CD4-positive, alpha-beta T cell (primary cell): ENCODE measurements at places on chromosomes 11 and 22.

DNA sequence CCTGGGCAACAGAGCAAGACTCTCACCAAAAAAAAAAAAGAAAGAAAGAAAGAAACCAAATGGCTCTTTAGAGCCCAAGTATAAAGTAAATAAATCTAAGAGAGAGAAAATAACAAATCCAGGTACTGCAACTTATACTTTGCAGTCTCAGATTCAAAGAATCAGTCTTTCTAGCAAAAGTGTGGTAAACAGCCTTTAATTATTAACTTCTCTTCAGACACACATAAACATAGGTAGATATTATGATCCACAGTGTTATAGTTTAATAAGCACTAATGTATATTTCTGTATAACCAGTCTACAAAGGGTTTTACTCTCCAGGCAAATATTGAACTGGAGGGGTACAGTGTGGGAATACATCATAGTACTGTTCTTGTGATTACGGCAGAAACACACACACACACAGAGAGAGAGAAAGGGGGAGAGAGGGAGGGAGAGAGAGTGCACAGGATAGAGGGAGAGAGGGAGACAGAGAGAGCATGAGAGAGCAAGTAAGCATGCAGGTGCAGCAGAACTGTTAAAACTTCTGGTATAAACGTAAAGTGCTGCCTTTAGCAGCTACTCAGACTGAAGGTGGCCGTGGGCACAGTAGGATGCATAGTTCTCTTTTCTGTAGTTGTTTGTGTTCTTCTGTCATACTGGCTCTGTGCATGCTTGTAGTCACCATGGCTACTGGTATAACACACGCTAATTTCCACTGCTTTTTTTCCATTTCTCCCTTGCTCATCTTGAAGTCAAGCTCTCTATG, 32.3 kb downstream of the MTMR2 start:
- no peak for DNase-seq
- no peak overlapping the region for H3K27ac ChIP-seq
- no peak overlapping the region for H3K4me3 ChIP-seq
- H3K4me1 ChIP-seq, result no peaks in the 10 kb centered on the region
- H3K27me3 ChIP-seq, result no peaks in the 10 kb centered on the region
- H3K36me3 ChIP-seq, result no peaks in the 10 kb centered on the region

DNA sequence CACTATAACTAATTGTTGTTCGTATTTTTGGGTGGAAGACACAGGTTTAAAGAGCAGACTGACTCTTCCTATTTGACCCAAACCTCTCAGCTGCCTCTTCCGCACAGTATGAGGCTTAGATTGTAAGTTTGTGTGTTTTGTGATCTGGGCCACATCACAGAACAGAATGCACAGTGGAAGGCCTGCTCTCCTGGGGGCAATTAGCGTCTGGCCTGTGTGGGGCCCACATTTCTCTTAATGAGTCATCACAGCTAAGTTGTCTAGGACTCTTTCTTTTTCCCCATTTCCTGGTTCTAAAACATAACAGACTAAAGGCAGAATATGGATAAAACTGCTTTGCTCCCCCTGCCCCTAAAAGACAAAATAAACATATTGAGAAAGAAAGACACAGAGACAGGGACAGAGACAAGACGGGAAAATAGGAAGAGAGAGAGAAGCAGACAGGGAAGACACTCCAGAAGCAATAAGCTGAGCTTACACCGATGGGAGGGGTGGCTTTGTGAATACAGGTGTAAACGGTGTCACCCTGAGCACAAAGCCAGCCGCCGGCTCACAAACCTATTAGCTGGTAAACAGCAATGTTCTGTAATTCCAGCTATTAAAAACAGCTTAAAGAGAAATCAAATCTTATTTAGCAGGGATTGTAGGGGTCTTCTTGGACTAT, 127.4 kb upstream of the OPCML start:
- H3K27ac ChIP-seq, result no peak overlapping the region
- no peak for DNase-seq
- no peaks in the 10 kb centered on the region for H3K4me1 ChIP-seq
- no peaks in the 10 kb centered on the region for H3K27me3 ChIP-seq
- no peak overlapping the region for H3K4me3 ChIP-seq
- no peaks in the 10 kb centered on the region for H3K36me3 ChIP-seq

GRCh38 chr11:61709572-61709971, 29.4 kb downstream of the DAGLA start:
- H3K27me3 ChIP-seq, result no peaks in the 10 kb centered on the region
- H3K36me3 ChIP-seq, result no peaks in the 10 kb centered on the region
- no peaks in the 10 kb centered on the region for H3K4me1 ChIP-seq
- DNase-seq, result no peak

- H3K4me1 ChIP-seq, result no peaks in the 10 kb centered on the region
- H3K4me3 ChIP-seq, result no peak overlapping the region
- no peak overlapping the region for H3K27ac ChIP-seq
- no peaks in the 10 kb centered on the region for H3K27me3 ChIP-seq
Observed at GRCh38 chr11:85634747-85635146, 6.4 kb downstream of the TMEM126B start.

GRCh38 chr11:86914865-86915519, 40.2 kb downstream of the FZD4 start:
- no peak for DNase-seq
- no peak overlapping the region for H3K4me3 ChIP-seq
- peaks cover 3% of the 10 kb centered on the region for H3K4me1 ChIP-seq
- no peaks in the 10 kb centered on the region for H3K36me3 ChIP-seq
- H3K27me3 ChIP-seq, result no peaks in the 10 kb centered on the region

DNA sequence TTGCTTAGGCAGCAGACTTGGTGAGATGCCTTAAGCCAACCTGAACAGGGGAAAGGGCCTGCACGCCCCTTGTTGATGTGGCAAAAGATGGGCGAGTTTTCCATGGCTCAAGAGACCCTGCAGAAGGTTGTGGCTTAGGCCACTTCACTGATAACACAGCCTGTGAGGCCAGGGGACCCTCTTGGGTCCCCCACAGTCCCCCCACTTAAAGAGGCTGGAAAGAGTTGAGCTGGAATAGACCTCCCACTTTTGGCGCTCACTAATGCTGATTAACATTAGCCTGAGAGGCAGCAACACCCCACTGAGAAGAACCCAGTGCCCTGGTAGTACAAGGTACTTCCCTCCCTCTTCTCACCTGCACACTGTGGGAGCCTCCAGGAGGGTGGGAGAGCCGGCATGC, 107.5 kb downstream of the TRIM29 start:
- H3K4me3 ChIP-seq, result no peak overlapping the region
- no peaks in the 10 kb centered on the region for H3K27me3 ChIP-seq
- no peaks in the 10 kb centered on the region for H3K4me1 ChIP-seq

- no peaks in the 10 kb centered on the region for H3K36me3 ChIP-seq
- DNase-seq, result no peak
- no peak overlapping the region for H3K4me3 ChIP-seq
- peaks cover 18% of the 10 kb centered on the region for H3K4me1 ChIP-seq
- peaks cover 17% of the 10 kb centered on the region for H3K27me3 ChIP-seq
Observed at GRCh38 chr22:30444632-30445437, 19.3 kb downstream of the MTFP1 start.

- peaks cover 9% of the 10 kb centered on the region for H3K27me3 ChIP-seq
- H3K36me3 ChIP-seq, result no peaks in the 10 kb centered on the region
- no peak overlapping the region for H3K4me3 ChIP-seq
- no peak overlapping the region for H3K27ac ChIP-seq
- DNase-seq, result peak; percentile 69
Observed at GRCh38 chr22:43883012-43883661, 8.7 kb downstream of the PNPLA5 start.

DNA sequence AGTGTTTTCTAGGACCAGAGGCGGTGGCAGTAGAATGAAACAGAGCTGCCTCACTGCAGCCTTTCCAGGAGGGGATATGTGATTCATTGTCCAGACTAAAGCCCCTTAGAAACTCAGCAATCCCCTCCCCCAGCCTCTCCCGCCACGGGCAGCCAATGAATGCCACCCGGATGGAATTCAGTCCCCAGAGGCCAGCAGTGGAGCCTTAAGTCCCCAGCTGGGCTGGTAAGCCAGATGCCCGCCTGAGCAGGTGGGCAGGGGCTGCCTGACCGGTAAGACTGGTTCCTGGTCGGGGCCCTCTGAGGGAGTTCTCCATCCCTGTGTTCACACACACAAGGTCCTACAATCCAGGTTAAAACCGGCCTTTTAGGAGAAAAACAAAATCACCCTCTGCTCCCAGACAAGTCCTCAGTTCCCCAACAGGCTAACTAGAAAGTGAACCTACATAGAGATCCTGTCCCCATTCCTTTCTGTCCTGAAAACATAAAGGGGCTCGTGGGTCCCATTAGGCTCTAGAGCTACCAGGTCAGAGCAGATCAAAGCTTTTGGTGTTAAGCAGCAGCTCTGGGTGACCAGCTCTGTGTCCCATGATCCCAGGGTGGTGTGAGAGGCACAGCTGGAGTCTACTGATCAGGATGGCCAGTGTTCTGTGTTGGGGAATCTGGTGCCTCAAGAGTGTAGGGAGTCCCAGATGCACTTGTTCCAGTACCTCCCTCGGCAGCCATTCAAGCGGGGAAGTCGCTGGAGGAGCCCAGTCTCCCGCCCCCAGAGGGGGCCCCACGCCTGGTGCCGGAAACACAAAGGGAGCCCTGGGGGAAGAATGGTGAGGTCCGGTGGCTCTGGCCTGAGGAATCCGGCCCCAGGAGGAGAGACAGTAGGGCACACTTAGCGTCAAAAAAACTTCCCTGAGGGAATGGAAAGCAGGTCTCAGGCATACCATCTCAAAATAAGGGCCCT, 2.6 kb downstream of the PATZ1 start:
- peak; percentile 13 for DNase-seq
- H3K4me1 ChIP-seq, result peaks cover 80% of the 10 kb centered on the region
- peak overlapping the region; percentile 37 for H3K27ac ChIP-seq
- peaks cover 56% of the 10 kb centered on the region for H3K36me3 ChIP-seq

DNA sequence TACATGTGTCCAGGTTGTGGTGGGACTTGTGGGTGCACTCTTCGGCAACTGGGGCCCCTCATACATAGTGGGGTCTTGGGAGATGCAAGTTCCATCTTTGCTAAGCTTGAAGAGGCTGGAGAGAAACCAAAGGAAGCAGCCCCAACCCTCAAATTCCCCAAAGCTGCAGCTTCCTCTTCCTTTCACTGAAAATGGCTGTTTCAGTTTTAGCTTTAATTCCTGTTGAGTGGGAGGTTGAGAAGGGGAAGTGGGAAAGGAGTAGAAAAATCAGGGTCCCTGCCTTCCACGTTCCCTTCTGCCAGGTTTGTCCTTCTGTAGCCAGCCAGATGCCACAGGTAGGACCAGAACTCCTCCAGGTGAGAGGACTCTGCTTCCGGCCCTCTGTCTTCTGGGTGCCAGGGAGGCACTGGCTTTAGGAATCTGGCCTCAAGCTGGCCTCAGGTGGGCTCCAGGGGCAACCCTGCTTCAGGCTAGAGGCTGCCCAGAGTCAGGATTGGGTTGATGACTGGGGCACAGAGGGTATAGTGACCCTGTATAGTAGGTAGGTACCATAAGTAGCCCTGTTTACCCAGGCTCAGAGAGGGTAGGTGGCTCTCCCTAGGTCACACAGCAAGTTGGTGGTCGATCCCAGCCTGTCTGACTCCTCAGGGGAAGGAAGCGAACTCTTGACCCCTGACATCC, 16.2 kb downstream of the P2RY6 start:
- no peak for DNase-seq
- peaks cover 17% of the 10 kb centered on the region for H3K4me1 ChIP-seq
- no peaks in the 10 kb centered on the region for H3K27me3 ChIP-seq

GRCh38 chr22:48554893-48555572, 1272.6 kb downstream of the BRD1 start:
- no peaks in the 10 kb centered on the region for H3K4me1 ChIP-seq
- H3K27ac ChIP-seq, result no peak overlapping the region
- H3K36me3 ChIP-seq, result no peaks in the 10 kb centered on the region
- H3K4me3 ChIP-seq, result no peak overlapping the region
- H3K27me3 ChIP-seq, result no peaks in the 10 kb centered on the region

DNA sequence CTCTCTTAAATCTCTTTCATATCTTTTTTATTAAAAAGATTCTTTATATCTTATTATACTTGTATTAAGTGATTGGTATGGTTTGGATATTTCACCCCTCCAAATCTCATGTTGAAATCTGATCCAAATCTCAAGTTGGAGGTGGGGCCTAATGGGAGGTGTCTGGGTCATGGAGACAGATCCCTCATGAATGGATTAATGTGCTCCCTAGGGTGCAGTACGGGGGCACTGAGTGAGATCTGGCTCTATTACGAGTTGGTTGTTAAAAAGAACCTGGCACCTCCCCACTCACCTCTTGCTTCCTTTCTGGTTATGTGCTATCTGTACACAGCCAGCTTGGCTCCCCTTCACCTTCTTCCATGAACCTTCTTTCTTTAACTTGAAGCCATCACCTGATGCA, 149.6 kb downstream of the CWF19L2 start:
- H3K27me3 ChIP-seq, result no peaks in the 10 kb centered on the region
- no peaks in the 10 kb centered on the region for H3K4me1 ChIP-seq
- H3K36me3 ChIP-seq, result peaks cover 40% of the 10 kb centered on the region
- H3K4me3 ChIP-seq, result no peak overlapping the region
- H3K27ac ChIP-seq, result no peak overlapping the region

- no peak overlapping the region for H3K4me3 ChIP-seq
- H3K27me3 ChIP-seq, result no peaks in the 10 kb centered on the region
- H3K36me3 ChIP-seq, result no peaks in the 10 kb centered on the region
- H3K4me1 ChIP-seq, result peaks cover 26% of the 10 kb centered on the region
Observed at GRCh38 chr22:37569009-37569920, 9.0 kb downstream of the CDC42EP1 start.

DNA sequence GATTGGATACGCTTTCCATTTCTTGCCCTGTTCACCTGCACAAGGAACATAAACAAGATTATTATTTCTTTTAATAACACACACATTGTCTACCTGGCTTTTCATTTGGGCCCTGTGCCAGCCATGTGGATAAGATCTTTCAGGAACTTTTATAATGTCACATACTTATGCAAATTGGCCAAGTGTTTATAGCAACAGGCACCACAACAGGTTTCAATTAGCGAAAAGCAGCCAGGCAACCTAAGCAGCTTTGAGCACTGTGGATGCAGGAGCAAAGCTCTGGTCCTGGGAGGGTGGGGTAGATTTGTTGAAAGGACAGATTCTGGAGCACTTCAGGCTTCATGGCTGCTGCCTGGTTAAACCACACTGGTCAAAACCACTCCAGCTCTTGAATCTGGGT, 217.4 kb downstream of the BARX2 start:
- DNase-seq, result no peak
- H3K27ac ChIP-seq, result no peak overlapping the region
- no peaks in the 10 kb centered on the region for H3K4me1 ChIP-seq
- H3K27me3 ChIP-seq, result no peaks in the 10 kb centered on the region
- no peak overlapping the region for H3K4me3 ChIP-seq

DNA sequence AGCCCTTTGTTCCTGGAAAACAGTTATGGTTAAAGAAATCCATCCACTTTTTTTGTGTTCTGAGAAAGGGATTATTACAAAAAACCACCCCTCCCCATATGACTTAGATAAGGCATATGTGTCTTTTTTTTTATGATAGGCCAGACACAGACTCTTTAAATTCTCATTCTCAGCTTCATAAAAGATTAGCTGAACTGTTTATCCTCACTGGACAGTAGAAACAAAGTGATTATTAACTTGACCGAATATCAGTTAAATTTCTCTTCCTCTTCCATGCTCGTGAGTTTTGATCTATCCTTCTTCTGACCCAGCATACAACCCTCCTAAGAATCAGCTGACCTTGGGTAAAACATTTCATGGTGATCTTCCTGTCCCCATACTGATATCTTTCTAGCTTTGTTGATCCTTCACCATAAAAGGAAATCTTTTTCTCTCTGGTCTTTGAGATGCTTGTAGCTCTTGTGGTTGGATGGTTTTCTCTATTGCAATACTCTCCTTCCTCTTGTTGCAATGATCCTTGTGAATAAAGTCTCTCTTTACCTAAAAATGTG, 26.2 kb downstream of the OR2AG2 start:
- DNase-seq, result no peak
- H3K36me3 ChIP-seq, result peaks cover 5% of the 10 kb centered on the region
- H3K4me3 ChIP-seq, result peak overlapping the region; percentile 69
- peak overlapping the region; percentile 84 for H3K27ac ChIP-seq
- H3K4me1 ChIP-seq, result peaks cover 14% of the 10 kb centered on the region

- H3K27ac ChIP-seq, result no peak overlapping the region
- peaks cover 4% of the 10 kb centered on the region for H3K27me3 ChIP-seq
- no peaks in the 10 kb centered on the region for H3K4me1 ChIP-seq
- no peak for DNase-seq
- no peaks in the 10 kb centered on the region for H3K36me3 ChIP-seq
Observed at GRCh38 chr11:68643585-68643984, 40.8 kb upstream of the GAL start.
